ENCODE measurements at places on chromosomes 11 and 22.

DNA sequence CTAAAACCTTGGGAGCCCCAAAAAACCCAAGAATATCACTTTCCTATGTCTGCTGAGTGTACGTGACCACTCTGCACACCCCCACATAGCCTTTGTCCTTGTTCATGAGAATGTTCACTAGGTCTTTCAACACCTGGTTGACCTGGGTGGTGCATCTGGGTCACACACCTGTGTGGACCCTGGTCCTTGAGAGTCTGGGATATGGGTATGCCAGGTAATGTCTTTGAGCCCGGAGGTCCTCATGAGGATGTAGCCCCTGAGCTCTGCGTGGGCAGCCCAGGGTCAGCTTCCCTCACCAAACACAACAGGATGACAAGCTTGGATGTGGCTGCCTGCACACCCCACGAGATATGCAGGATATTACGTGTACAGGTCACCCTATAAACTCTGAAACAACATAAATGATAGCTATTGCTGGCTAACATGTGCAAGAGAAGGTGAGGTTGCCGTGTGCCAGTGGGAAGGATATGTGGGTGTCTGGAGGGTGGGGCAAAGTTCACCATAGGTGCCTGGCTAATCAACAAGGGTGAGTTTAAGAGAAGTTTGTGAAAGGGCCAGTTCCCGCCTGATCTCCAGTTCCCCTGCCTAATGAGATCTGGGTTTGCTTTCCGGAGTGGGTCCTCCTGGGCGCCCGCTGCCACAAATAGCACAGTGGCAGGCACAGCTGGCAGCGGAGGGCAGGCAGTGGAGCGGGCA lies 1.4 kb upstream of the PPARA start:
- no peak for DNase-seq

- DNase-seq, result no peak
Observed at GRCh38 chr11:60394666-60395380, 1.4 kb upstream of the MS4A14 start.

DNA sequence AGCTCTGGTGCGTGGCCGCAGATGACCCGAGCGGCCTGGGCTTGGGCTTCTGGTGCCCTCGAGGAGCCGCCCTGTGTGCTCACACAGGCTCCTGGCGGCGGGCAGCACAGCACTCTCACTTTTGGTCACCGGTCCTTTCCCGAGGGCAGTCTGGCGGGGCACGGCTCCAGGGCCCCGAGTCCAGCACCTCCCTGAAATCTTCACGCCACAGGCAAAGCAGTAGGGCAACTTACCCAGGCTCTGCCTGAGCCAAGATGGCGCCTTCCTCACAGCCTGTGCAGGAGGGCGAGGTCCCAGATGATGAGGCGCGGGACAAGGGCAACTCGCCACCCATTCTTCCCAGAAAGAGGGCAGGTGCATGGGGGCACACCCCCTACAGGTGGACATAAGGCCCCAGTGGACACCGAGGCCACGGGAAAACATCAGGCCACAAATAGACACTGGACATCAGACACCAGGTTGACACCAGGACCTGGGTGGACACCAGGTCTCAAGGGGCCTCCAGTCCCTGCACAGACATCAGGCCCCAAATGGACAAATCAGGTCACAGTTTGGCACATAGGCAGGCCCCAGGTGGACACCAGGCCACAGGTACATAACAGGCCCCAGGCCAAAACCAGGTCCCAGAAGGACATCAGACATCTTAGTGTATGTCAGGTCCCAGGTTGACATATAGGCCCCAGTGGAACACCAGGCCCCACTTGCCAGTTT lies 57.6 kb upstream of the SEPTIN5 start:
- DNase-seq, result no peak

- DNase-seq, result no peak
Observed at GRCh38 chr11:130024361-130024760, 21.7 kb upstream of the PRDM10 start.

- no peak for DNase-seq
Observed at GRCh38 chr22:27405672-27406388, 395.7 kb downstream of the MN1 start.

- DNase-seq, result no peak
Observed at GRCh38 chr11:35751664-35752061, 89.1 kb downstream of the TRIM44 start.

- no peak for DNase-seq
Observed at GRCh38 chr22:46377525-46378425, 42.3 kb downstream of the TRMU start.

- DNase-seq, result no peak
Observed at GRCh38 chr22:41919357-41920224, 4.7 kb upstream of the SHISA8 start.

DNA sequence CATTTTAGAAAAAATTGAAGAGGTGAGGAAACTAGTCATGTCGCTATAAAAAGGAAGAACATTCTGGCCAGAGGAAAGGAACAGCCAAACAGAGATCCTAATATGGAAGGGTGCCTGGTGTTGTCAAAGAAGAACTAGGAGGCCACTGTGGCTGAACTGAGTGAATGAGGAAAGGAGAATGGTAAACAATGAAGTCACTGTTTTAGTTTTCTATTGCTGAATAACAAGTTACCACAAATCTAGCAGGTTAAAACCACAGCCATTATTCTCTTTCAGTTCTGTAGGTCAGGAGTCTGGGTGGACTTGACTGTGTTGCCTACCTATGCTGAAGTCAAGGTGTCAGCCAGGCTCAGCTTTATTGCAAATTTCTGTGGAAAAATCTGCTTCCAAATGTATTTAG lies 549.3 kb upstream of the CCDC90B start:
- DNase-seq, result no peak

- no peak for DNase-seq
Observed at GRCh38 chr11:14335712-14336111, 23.3 kb downstream of the RRAS2 start.

DNA sequence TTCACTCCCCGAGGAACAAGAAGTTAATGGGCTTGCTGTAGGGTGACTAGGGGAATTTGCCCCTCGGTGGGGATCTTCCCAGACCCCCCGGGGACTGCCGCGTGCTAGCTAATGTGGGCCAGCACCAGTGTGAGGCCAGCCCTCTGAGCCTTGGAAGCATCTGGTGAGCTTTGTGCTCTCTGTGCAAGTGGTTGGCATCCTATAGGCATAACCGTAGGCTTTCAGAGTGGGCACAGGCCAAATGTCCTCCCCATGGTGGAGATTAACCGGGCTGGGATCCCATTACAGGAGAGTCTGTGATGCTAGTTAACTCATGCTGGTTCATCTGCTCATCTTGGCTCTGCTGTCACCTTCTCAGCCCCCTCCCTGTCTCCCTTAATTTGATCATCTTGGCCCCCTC lies 125.7 kb downstream of the TRIM29 start:
- DNase-seq, result no peak

DNA sequence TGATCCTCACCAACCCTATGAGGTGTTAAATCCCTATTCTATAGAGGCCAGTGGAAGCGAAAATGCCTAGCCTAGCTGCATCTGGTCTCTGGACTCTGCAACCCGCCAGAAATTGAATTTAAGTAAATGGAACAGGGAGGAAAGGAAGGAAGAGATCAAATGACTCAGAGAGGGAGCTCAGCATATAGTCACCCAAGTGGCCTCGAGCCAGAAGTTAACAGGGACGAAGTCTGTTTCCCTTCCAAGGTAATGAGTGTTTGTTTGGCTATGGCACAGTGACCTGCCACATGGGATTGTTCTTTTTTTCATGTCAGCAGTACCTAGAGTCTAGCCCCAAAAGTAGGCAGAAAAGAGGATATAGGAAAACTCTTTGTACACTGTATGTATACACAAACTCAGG lies 66.3 kb downstream of the PAK1 start:
- peak; percentile 62 for DNase-seq

- no peak for DNase-seq
Observed at GRCh38 chr11:118252688-118253087, 523 bp upstream of the MPZL3 start.

GRCh38 chr11:9002920-9003572 lies 755 bp downstream of the NRIP3 start:
- no peak for DNase-seq

DNA sequence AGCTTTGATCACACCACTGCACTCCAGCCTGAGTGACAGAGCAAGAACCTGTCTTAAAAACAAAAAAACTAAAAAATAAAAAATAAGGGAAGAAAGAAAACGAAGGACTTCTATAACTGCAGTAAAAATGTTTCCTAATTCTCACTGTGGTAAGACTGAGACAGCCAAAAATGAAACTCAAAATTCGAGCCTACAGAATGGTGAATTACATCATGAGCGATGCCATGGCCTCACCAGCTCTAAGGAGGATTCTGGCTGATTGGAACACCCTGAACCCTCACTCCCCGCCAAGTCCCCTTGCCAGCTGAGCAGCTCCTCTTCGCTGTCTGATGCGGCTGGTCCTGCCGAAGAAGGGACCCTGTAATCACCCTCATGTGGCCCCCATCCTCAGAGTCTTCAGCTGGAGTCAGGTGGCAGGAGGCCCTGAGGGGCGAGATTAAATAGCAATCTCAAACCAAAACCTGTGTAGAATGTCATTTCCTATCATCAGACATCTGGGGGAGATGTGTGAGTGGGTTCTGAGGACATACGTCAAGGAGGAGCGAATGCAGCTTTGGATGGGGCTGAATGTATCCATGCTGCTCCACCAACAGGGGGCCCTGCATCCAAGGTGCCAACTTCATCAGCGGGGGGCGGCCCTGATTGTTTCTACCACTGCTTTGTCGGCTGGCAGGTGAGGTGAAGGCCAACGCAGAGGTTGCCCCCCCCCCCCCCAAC lies 29.2 kb downstream of the PDGFB start:
- no peak for DNase-seq

DNA sequence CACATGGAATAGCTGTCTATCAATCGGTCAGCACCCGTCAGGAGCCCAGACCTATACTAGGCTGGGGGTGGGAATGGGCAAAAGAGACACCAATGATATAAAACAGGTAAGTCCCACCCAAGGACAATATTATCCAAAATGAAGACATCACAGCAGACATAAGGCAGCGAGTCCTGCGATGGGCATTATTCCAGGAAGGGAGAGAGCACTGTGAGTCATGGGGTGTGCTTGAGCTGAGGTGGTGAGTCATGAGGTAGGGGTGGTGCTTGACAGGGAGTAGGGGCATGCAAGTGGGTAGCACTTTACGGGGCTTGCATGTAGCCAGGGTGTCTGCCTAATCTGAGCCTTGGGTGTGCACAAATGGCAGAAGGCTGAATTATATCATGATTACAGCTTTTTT lies 605.0 kb upstream of the CADM1 start:
- peak; percentile 26 for DNase-seq

DNA sequence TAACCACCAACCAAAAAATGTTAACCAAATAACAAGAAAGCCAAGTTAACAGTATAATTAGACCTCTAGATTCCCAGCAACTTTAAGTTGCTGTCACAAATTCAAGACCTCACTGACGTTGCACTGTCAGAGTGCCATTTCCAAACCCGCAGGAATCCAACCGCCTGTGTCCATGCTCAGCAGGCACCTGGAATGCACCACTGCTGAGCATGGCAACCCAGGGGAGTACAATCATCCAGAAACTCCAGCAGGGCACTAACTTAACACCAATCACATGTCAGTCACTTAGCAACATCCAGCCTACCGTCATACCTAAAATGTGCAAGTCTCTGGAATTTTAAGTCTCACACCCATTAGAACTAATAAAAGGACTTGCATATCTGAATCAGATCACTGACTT lies 48.8 kb downstream of the SMCO4 start:
- peak; percentile 59 for DNase-seq

- no peak for DNase-seq
Observed at GRCh38 chr22:39663751-39664150, 93.2 kb downstream of the CACNA1I start.

DNA sequence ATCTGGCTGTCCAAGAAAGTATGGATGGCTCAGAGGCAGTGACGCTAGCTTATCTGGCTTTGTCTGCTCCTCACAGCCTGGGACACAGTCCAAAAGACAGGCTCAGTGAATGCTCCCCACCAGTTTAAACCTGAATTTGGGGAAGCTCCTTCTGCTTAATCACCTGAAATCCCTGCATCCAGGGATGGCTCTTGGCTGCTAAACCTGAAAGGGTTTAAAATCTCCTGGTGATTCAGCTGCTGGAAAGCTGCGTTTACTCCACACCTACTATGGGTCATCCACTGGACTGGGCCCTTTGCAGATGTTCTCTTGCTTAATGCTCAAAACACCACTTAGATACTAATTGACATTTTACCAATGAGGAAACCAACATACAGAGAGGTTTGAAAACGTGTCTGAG lies 302.0 kb upstream of the NARS2 start:
- no peak for DNase-seq

GRCh38 chr11:25838918-25839625 lies 492.9 kb upstream of the ANO3 start:
- no peak for DNase-seq

GRCh38 chr11:124315052-124315451 lies 1.3 kb upstream of the OR8D1 start:
- DNase-seq, result peak; percentile 28

DNA sequence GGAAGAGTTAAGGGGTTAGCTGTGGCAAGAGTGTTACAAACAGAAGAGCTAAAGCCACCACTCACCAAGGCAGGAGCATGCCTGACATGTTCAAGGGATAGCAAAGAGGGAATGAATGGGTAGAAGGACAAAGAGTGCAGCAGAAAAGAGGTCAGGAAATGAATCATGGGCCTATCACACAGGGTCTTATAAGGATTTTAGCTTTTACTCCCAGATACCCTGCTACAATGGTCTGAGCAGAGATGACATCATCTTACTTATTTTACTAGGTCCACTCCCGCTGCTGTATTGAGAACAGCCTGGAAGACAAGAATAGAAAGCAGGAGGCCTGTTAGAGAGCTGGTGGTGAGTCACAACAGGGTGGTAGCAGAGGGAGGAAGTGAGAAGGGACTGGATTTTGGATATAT lies 9.8 kb downstream of the TRAF6 start:
- peak; percentile 91 for DNase-seq

GRCh38 chr11:130102301-130103249 lies 32.9 kb downstream of the APLP2 start:
- DNase-seq, result no peak

GRCh38 chr11:23924226-23924625 lies 572.6 kb upstream of the LUZP2 start:
- no peak for DNase-seq
